ENCODE measurements at places on chromosomes 12 and 14.

- DNase-seq: no peak
Measured at GRCh38 chr12:92208613-92209121, 63.0 kb upstream of the BTG1 start.

DNA sequence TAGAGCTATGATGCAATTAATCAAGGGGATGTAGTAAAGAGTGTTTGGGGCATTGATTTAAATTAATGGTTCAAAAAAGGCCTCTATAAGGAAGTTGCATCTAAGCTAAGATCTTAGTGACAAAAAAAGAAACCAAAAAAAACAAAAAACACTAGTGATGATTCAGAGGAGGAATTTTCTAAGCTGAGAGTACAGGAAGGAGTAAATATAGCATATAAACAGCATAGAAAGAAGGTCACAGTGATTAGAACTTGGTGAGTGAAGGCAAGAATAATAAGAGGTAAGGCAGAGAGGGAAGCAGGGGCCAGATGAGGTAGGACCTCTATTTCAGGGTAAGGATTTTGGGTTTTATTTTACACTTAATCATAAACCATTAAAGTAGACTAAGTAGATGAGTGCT, 48.0 kb upstream of the PDZRN4 start:
- no peak for DNase-seq

GRCh38 chr14:60640859-60641741, 8.2 kb downstream of the SIX1 start:
- no peak for DNase-seq

GRCh38 chr12:7859552-7859951, 13.2 kb downstream of the SLC2A14 start:
- no peak for DNase-seq

- no peak for DNase-seq
Measured at GRCh38 chr14:23321572-23322547, 603 bp downstream of the PABPN1 start.

DNA sequence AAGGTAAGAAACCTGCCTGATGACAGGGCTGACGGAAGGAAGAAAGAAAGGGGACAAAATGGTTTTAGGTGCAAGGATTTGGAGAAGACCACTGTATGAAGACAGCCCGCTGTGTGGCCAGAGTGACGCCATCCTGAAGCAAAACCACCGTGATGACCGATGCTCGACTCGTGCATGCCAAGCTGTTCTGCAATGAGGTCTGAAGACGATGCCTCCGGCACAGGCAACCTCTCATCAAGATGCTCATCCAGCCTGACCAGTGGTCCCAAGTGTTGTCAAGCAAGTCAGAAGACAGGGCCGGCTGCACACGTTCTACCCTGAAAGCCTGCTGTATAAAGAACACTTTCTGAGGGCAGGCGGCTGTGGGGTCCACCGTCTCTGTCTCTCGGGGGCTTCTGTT, 34.8 kb downstream of the STX2 start:
- DNase-seq: no peak

DNA sequence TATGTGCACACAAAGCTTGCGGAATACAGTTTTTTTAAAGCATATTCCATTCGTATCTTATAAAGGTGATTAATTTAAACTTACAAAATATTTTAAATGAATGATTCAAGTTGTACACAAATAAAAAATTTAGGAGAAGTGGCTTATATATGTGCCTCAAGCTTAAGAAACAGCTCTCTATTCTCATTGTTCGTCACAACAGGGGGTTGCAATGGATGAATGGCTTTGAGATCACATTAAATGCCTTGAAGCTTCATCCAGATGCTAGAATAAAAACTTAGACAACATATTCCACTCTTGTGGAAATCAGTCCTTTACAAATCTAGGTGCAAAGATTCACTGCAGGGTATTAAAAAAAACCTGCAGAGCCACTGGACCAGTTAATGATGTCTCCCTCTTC, 303.9 kb upstream of the LRFN5 start:
- peak; percentile 62 for DNase-seq

DNA sequence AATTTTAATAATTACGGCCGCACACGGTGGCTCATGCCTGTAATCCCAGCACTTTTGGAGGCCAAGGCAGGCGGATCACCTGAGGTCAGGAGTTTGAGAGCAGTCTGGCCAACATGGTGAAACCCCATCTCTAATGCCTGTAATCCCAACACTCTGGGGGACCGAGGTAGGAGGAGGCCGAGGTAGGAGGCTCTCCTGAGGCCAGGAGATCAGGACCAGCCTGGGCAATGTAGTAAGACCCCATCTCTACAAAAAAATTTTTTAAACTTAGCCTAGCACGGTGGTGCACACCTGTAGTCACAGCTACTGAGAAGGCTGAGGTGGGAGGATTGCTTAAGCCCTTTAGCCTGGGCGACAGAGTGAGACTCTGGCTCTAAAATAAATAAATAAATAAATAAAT, 5.6 kb upstream of the CFAP73 start:
- no peak for DNase-seq

DNA sequence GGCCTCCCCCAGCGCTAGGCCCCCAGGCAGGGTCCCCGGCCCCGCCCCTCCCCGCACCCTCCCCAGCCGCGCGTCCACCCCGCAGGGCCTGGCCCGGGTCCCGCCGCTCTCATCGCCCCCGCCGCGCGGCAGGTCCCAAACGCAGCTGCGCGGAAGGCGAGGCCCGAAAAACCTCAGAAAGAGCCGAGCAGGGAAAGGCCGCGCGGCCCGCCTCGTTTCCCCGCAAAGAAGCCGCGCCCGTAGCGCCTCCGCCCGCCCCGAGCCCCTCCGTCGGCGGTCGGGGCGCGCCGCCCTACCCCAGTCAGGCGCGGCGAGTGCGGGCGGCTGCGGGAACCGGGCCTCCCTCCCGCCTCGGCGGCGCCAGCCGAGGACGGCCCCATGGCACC, 324 bp downstream of the POLE start:
- no peak for DNase-seq

DNA sequence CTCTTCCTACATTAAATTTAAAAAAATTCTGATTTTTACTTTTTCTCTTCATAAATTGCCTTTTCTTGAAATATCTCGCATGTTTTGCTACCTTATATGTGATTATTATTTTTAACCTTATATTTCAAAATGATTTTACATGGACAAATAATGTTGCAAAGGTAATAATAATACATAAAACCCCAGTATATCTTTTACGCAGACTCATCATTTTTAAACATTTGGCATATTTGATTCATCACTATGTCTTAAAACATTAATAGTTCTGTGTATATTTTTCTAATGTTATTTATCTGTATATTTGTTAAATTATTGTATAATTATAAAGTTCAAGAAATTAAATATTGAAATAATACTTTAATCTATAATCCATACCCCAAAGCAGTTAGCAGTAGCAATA, 350.8 kb downstream of the RPL10L start:
- DNase-seq: no peak

GRCh38 chr12:11732715-11733114, 83.2 kb downstream of the ETV6 start:
- no peak for DNase-seq

GRCh38 chr12:130014485-130014807, 110.6 kb upstream of the TMEM132D start:
- DNase-seq: no peak

GRCh38 chr12:114407842-114408411, 2.0 kb upstream of the TBX5 start:
- no peak for DNase-seq

GRCh38 chr12:123889848-123890535, 82.6 kb downstream of the CCDC92 start:
- DNase-seq: no peak

GRCh38 chr12:53424626-53425514, 1.2 kb downstream of the AMHR2 start:
- no peak for DNase-seq

DNA sequence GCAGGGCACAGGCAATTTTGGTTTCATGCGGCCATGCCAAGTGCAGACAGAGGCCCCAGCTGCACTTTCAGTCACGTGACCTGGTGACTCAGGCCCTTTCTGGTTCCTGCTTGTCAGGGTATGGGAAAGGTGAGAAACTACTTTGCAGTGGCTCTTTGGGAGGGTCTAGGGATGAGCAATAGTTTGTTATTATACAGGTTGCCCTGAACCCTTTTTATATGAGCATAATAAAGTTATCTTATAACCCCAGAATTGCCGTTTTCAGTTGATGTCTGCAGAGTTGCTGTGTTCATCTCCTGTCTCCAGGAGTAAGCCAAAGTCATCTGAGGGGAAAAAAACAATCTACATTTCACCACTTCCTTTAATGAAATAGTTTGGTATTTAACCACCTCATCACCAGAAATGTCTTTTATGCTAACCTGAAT, 30.9 kb upstream of the EMP1 start:
- DNase-seq: no peak

DNA sequence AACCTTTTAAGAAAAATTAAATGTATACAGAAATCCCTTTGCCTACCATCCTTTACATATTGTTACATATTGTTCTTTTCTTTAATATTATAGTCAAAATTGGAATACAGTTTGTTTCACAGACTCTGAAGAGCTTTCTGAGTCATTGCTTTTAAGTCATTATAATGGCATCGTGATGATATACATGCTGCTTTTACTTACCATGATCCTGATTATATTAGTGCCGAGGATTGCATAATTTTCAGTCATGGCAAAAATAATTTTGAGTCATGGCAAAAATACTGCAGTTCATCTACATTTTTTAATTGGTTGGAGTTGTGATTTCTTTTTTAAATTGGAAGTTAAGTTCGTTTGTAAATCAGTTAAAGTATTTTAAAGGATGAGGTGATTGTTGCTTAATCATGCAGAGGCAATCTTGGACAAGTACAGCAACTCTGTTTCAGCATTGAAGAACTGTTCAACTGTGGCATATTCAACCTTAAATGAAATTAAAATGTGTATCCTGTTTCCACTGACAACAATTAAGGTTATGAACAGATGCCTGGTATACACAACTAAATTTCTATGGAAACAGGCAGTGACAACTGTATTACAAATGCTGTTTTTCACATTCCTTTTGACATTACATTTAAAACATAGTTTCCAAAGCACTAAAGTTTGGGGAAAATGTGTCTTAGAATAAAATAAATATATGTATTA, 142.3 kb downstream of the PCNX1 start:
- no peak for DNase-seq

- DNase-seq: no peak
Measured at GRCh38 chr14:30541318-30541717, 17.6 kb upstream of the G2E3 start.

- no peak for DNase-seq
Measured at GRCh38 chr14:105363847-105364708, 34.3 kb upstream of the TEX22 start.

- no peak for DNase-seq
Measured at GRCh38 chr14:89175881-89176799, 240.9 kb downstream of the FOXN3 start.

- DNase-seq: no peak
Measured at GRCh38 chr14:75138492-75138891, 11.6 kb upstream of the NEK9 start.

DNA sequence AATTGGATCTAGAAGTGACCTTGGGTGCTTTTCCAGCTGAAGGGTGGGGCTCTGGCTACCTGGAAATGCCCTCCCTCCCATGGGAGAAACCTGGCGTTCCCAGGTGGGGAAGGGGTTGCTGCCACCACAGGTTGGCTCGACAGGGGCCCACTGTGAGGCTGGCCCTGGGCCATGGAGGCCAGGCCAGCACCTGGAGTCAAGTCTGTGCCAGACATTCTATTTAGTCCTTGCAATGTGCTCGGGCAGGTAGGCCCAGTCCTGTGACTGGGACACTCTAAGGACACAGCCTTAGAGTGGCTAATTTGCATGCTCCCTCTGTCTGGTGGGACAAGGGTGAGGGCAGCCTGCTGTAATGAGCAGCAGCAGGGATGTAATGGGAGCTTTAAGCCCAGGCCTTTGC, 11.9 kb downstream of the VRTN start:
- no peak for DNase-seq

DNA sequence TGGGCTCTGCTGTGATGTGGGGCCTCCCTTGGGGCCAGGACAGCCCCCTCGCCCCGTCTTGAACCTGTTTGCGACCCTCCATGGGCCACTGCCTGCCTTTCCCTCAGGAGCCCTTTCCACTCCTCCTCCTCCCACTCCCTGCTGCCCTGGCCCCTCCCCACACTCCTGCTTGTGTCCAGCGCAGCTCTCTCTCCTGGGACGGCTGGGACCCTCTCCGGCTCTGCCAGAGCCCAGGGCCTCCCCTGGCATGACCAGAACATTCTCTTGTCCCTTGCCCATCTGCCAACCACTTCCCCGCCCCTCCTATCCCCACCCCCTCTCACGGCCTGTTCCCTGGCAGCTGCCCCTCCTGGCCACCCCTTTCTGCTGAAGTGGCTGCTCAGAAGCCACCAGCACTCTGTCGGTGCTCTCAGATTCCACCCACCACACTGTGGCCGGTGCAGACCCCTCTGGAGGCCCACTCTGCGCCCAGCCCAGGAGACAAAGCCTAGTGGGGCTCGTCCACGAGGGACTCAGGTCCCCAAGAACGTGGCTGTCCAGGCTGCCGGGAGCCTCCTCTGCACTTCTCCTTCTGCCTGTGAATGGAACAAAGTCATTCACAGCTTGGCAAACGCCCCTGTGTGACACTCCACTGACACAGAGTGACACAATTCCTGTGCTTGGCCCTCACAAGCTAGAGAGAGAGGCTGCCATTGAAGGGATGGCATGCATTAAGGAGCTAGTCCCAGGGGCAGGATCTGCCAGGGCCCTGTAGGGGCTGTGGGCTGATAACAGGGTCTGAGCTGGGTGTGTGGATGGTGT, 1.4 kb downstream of the ASPG start:
- no peak for DNase-seq

DNA sequence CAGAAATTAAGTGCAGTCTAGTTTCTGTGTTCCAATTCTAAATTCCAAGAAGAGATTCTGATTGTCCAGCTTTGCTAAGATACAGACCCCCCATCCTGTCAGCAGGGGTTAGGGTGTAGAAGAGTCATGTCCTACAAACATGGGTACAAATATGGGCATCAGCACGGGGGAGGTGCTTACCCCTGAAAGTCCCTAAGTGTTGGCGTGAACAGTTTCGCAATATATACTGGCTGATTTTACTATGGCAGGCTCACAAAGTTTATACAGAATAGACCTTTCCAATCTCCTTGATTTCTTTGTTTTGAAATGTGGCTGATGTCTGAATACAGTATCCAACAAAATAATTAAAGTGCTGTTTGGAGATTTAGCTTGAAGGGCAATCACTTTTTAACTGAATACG, 71.6 kb upstream of the PPM1H start:
- no peak for DNase-seq

- no peak for DNase-seq
Measured at GRCh38 chr12:125518074-125518473, 452.8 kb downstream of the AACS start.
